Effector CD8-positive, alpha-beta T cell (primary cell): ENCODE measurements at places on chromosomes 5 and 9.

- DNase-seq: peak; percentile 64
Measured at GRCh38 chr5:132473019-132473531, 17.5 kb downstream of the IRF1 start.

DNA sequence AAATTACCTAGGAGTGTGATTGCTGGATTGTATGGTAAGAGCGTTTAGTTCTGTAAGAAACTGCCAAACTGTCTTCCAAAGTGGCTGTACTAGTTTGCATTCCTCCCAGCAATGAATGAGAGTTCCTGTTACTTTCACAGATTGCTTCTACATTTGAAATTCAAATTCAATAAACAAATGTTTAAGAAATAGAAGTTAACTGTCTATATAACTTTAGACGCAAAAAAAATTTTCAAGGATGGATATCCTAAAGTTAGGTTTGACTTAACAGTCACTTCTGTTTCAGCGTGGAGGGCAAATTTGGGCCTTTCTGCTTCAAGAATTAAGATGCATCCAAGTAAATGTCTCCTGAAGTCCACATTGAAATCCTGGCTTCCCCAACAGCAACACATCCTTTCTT, 445.6 kb downstream of the TAF11L14 start:
- DNase-seq: no peak

- DNase-seq: no peak
Measured at GRCh38 chr5:95841914-95842812, 19.6 kb upstream of the GLRX start.

GRCh38 chr9:87102126-87102525, 154.8 kb upstream of the GAS1 start:
- DNase-seq: no peak

- DNase-seq: no peak
Measured at GRCh38 chr9:86178503-86178902, 79.1 kb upstream of the GOLM1 start.

- no peak for DNase-seq
Measured at GRCh38 chr9:259405-260404, 45.0 kb downstream of the DOCK8 start.

- no peak for DNase-seq
Measured at GRCh38 chr5:329121-329735, 7.7 kb downstream of the AHRR start.

DNA sequence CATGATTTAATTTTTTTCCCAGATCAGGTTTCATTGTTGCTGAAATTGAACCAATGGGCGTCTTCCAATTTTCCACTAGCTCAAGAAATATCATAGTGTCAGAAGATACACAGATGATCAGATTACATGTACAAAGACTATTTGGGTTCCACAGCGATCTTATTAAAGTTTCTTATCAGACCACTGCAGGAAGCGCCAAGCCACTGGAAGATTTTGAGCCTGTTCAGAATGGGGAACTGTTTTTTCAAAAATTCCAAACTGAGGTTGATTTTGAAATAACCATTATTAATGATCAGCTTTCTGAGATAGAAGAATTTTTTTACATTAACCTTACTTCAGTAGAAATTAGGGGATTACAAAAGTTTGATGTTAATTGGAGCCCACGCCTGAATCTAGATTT, 251.6 kb downstream of the ADGRV1 start:
- DNase-seq: no peak

GRCh38 chr5:91118796-91119195, 264.3 kb downstream of the ARRDC3 start:
- no peak for DNase-seq

DNA sequence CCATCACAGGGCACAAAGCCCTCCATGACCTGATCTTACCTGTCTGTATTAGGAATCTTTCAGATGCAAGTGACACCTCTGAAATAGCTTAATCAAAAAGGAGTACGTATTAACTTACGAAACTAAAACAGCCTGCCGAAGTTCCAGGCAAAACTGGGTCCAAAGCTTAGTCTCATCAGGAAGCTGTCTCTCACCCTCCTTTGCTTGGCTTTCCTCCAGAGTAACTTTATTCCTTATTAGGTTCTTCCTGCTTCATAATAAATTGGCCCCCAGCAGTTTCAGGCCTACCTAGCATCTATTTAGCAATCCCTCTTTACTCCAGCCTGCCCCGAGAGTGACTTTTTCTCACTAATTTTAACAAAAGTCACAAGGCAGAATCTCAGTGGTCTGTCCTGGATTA, 58.4 kb upstream of the STK32A start:
- no peak for DNase-seq

DNA sequence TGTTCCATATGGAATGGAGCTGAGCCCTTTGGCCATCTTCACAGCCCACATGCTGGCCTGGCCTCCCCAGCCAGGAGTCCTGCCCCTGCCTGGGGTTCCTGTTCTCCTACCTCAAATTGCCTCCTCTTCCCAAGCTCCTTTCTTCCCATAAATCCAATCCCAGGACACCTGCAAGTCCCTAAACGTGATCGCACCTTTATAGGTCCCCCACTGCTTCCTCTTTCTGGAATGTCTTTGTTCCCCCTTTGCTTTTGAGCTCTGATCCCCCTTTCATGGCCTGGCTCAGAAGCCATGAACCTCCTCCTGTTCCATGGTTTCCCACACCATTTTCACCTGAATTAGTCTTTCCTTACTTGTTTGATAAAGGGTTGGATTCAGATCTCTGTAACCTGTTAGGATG, 68.5 kb downstream of the TRPC7 start:
- no peak for DNase-seq

DNA sequence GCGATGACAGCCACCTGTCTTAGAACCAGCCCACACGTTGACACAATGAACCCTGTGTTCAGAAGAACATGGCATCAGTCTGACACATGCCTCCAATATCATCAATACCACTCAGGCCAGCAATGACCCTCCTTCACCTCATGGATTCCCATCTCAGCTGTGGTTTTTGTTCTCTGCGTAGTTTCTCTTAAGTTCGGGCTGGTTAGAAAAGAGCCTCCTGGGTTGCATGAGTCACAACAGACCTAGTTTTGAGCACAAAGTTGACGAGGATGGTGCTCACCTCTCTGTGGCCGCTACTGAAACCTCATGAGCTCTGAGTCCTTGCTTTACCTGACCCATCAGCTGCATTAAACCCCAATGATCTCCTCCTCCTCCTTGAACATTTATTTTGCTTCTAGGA, 299.9 kb downstream of the SPOCK1 start:
- no peak for DNase-seq

GRCh38 chr5:143170104-143170503, 233.4 kb downstream of the NR3C1 start:
- no peak for DNase-seq

DNA sequence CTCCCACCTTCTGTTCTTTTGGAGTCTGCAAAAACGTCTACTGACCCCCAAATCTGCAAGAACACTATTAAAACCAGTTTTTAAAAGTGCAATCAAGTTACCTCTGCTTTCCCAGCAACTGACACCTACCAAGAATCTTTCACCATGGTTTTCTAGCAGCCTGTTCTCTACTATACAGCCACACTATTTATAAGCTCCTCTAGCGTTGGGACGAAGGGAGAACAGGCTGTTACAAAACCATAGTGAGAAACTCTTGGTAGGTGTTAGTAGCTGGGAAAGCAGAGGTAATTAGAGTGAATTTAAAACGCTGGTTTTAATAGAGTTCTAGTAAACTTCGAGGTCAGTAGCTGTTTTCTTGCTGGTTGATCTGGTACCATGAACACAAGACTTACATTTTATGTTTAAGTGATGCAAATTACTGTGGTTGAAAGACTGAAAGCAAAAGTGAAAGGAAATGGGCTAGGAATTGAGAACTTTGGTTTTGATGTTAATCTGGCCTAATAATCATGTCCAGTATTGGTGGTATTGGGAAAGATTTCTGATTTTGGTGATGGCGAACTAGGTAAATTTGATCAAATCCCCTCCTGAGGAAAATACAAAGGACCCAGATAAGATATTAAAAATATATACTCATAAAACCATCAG, 5.3 kb downstream of the MROH2B start:
- DNase-seq: no peak

- no peak for DNase-seq
Measured at GRCh38 chr5:54658010-54658409, 140.5 kb downstream of the SNX18 start.

- DNase-seq: no peak
Measured at GRCh38 chr5:56048124-56048523, 53.4 kb upstream of the IL6ST start.

GRCh38 chr9:34341659-34342295, 12.4 kb downstream of the NUDT2 start:
- DNase-seq: no peak

DNA sequence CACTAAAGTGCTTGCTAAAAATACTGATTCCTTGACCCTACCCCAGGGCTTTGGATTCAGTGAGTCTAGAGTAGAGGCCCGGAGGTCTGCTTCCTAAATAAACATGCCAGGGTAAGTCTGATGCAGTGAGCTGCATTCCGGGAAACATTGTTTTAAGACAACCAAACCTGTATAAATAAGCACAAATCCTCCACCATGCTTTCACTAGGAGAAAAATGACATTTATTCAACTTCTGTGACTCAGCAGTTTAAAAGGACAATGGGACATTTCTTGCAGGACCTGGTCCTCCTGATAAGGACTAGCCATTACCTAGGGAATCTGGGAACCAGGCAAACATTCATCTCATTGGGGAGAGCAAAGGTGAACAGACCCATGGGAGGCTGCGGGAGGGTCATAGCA, 335.3 kb downstream of the MLLT3 start:
- no peak for DNase-seq

- no peak for DNase-seq
Measured at GRCh38 chr9:85331626-85332025, 410.1 kb downstream of the AGTPBP1 start.

DNA sequence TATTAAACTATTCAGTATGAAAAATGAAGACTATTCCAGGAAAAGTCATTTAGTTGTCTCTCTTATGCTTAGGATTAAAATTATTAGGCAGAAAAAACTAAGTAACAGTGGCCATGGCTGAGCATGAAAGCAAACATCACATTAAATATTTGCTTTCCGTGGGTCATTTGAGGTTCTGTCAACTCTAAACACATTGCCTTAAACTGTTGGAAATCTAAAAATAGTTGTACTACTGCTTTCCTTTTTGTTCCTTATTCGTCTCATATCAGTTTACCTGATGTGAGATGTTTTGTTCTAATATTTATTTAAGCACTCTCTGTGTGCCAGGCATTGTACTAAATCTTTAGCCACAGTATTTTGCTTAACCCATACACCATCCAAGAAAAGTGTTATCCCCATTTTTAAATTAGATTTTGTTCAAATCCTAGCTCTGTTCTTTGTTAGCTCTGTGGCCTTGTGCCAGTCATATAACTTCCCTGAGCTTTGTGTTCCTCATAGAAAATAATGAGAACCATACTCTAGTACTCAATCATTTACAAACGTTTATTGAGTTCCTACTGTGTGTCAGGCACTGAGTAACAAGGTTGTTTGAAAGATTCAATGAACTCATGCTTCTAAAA, 18.7 kb upstream of the ZNF608 start:
- no peak for DNase-seq

DNA sequence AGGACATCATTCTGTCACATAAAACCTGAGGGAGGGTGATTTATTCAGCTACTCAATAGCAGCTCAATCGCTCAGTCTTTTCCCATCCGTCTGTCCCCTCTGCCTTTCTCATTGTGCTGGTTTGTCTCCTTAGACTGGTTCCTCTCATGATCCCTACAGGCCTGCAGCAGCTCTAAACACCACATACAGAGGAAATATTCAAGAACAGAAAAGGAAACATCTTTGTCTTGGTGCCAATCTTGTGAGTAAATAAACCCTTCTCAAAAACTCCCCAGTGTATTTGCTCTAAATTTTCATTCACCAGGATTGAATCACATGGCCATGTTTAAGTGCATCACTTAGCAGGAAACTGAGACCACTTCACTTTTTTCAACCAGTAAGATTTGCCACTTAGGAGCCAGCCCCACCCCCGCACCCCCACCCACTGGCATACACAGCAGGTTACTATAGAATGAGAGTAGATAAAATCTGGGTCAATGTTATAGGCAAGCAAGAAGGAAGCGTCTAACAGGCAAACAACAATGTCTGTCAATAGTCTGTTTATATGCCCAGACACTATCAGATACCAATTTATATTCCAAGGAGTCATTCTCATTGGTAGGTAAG, 895.5 kb upstream of the DMAC1 start:
- no peak for DNase-seq

DNA sequence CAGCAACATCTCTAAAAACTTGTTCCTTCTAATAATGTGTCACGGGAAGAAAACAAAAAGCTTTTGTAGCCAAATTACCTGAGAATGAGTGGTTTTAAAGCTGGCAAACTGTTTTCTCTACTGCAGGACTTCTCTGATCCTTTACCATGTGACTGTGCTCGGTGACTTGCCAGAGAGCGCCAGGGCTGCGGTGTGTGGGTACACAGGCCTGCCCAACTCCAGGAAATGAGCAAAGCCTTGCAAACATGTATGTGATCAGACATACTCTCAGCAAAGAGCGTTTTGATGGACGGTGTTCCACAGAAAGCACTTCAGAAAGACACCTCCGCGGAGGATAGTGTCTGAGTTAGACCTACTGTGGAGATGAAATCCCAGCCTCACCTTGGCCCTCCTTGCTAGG, 157.3 kb downstream of the SPOCK1 start:
- DNase-seq: no peak

DNA sequence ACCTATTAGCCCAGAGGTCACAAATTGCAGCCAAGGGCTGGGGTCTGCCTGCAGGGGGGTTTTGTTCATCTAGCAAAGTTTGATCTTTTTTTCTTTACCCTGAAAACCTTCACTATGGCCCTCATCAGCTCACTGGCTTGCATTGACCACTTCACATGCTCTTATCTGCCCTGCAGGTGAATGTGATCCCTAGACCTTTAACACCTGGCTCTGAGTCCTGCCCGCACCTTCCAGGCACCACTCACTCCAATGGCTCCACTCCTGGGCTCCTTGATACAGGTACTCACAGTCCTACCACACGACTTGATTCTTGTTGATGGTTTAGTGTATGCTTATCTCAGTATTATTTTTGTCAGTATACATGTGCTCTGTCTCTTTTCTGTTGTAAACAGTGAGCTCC, 92.5 kb downstream of the FEM1C start:
- no peak for DNase-seq

- DNase-seq: no peak
Measured at GRCh38 chr5:177542816-177543465, 11.4 kb downstream of the FAM193B start.

DNA sequence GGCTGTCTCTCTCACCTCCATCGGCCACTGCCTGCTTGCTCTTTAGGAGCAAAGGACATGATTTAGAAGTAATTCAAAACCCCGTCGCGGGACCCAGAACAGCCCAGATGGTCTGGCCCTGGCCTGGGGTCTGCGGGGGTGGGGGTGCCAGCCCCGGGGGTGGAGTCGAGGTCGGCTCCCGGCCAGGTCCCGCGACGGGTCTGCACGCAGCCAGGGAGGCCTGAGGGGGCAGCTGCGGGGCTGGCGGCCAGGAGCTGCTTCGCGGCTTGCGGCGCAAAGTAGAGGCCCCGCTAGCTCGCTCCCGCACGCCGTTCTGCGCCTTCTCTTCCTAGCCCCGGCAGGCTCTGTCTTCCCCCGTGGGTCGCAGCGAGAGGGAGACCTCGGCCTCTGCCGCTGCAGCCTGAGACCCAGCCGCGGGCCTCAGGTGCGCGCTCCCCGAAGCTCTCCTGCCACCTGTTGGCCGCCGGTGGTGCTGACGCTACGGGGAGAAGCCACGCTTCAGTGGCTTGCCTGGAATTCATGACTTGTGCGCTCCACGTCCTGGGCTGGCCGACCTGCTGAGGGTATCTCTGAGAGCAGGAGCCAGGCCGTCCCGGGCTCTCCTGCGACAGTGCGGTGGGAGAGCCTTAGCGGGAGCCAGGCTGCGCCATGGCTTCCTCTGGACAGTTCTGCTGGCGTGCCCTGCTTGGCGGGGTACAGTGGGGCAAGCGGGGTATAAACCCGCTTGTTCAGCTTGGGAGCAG, 157.2 kb upstream of the PITX1 start:
- DNase-seq: peak; percentile 39
